ENCODE measurements at places on chromosomes 2 and 18.

DNA sequence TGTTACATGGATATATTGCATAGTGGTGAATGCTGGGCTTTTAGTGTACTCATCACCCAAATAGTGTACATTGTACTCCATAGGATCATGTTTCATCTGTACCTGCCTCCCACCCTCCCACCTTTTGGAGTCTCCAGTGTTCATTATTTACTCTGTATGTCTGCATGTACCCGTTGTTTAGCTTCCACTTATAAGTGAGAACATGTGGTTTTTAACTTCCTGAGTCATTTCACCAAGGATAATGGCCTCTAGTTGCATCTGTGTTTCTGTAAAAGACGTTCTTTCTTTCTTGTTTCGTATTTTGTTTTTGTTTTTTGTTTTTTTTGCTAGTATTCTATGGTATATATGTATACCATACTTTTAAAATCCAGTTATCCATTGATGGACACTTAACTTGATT lies 107.5 kb downstream of the MSTN start:
- no peak for DNase-seq

DNA sequence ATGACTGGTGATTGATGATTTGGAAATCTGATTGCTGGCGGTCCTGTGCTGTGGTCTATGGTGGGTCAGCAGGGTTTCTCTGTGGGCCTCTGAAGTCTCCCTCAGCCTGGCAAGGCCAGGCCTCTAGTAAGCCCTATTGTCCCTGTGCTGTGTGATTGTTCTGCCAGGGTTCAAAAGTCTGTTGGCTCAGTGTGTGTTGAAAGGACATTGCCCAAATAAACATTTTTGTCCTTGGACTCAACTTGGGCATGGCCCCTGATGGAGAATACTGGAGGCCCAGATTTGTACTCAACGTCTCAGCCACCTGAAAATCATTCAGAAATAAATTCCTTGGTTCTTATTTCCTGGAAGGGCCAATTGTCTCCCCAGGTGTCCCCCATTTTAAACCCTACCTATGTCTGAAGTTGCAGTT lies 74.4 kb downstream of the MAP4K4 start:
- no peak for DNase-seq

DNA sequence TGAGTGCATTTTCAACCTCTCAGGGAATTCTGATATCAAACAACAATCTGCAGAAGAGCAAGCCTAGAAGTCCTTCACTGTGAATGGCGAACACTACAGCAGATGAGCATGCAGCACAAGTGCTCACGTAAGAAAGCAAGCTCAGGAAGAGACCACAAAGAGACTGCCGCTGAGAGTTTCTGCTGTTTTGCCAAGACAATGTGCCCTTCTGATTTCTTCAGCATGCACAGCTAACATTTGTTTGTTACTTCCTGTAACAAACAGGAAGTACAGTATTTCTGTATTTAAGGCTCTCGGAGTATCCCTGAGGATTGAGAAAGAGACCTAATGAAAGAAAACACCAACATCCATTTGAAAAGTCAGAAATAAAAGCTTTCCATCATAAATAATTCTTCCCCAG lies 45.9 kb downstream of the MBOAT2 start:
- DNase-seq: no peak

- DNase-seq: peak; percentile 94
These were observed 72.4 kb upstream of the IL1R1 start for GRCh38 chr2:102070058-102070642.

- DNase-seq: no peak
These were observed 147.7 kb upstream of the PXDN start for GRCh38 chr2:1891971-1892486.

- no peak for DNase-seq
These were observed 94.1 kb downstream of the GALNT3 start for GRCh38 chr2:165699946-165700345.

GRCh38 chr2:183614799-183615435 lies 490.7 kb downstream of the NUP35 start:
- peak; percentile 59 for DNase-seq

GRCh38 chr2:3114406-3115185 lies 263.0 kb downstream of the EIPR1 start:
- DNase-seq: no peak

DNA sequence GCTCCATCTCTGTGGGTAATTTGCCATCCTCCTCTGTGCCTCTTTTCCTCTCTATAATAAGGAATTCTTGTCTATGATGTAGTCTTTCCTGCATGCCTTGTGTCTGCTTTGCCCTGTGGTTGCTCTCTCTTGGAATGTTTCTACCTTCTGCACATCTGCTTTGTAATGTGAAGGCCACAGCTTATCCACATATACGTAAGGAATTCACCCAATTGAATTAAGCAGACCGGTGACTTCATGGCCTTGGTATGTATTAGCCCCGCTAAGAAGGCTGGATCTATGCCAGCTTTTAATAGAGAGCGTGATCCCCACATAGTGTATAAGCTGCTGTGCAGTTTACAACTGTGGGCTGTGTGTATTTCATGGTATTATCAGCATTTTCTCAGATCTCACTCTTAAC lies 274.7 kb downstream of the RNF144A start:
- DNase-seq: peak; percentile 70

DNA sequence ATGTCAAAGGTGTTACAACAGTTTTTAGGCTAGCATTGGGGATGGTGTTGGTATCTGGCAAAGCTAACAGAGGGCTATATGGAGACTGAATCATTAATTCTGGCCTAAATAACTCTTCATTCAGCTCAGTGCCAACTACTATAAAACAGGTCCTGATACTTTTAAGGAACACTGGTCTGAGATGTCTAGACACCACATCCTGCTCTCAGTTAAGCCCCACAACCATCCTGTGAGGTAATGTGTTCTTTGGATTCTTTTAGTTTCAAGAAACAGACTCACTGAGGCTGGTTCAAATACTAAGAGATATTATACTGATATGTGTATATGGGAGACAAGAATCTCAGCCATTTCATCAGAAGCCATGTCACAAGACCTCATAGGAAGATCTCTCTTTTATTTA lies 14.2 kb upstream of the HK2 start:
- no peak for DNase-seq

- no peak for DNase-seq
These were observed 4.0 kb upstream of the DYSF start for GRCh38 chr2:71449343-71449742.
